ENCODE measurements at places on chromosomes 12 and 14. TPM values are rescaled to one million over a fixed set of nuclear protein-coding genes. Genes with fewer than 3 reads are reported as not detected.
A peak's percentile ranks its signal among the peaks of the same experiment; 100 is the strongest.

PXMP2 gene
- 50.1 TPM for total RNA-seq

DNA sequence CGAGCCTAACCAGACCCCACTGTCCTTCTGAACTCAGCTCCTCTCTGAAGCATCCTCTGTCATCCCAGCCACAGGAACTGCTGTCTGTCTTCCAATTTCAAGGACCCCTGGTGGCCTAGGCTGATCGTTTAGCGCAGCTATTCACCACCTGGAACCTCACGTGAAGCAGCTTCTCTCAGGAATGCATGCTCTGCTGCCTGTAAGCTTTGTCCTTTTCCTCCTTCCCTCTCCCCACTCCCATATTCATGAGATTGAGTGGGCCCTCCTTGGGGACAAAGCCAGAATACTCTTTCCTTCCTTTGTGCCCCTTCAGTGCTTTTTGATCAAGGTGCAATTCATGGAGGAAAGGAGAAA, 17.2 kb downstream of the DPF3 start:
- H3K27me3 ChIP-seq, result no peaks in the 10 kb centered on the region
- no peaks in the 10 kb centered on the region for H3K4me1 ChIP-seq
- no peak for DNase-seq
- no peak overlapping the region for H3K27ac ChIP-seq

DNA sequence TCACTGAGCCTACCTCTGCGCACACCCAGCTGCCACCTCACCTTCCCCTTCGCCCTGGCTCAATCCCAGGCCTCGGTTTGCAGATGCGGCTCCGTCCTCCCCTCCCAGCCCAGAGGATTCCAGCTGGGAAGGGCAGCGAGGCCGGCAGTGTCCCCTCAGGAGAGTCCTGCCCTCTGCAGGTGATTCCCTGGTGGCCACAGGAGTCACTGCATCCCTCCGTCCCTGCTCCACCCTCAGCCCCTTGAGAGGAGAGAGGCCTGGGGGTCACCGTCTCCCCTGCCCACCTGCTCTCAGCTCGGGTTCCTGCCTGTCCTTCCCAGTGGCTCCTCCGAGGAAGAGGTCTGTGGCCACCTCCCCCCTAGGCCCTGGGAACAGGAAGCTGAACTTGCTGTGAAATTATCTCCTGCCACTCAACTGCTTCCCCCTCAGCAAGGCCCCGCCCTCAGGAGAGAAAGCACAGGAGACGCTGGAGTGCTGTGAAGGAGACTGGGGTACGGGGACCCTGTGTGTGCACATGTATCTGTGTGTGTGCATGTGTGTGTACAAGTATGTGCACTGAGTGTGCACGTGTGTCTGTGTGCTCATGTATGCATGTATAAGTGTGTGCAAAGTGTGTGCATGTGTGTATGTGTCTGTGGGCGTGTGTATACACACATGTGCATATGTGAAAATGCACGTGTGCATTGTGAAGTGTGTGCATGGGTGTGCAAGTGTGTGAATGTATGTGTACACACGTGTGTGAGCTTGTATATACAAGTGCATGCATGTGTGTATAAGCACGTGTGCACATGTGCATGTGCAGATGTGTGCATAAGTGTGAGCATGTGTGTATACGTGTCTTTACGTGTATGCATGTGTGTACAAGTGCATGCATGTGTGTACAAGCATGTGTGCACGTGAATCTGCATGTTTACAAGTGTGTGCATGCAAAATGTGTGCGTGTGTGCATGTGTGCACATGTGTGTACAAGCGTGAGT, 13.2 kb upstream of the GALNT9 start:
- H3K36me3 ChIP-seq, result no peaks in the 10 kb centered on the region
- peaks cover 2% of the 10 kb centered on the region for H3K27me3 ChIP-seq
- no peak for DNase-seq
- no peak overlapping the region for H3K4me3 ChIP-seq
- no peak overlapping the region for H3K27ac ChIP-seq

- no peak for DNase-seq
- H3K36me3 ChIP-seq, result no peaks in the 10 kb centered on the region
- H3K4me1 ChIP-seq, result no peaks in the 10 kb centered on the region
Observed at GRCh38 chr12:20410734-20411133, 42.4 kb downstream of the PDE3A start.

- no peak for DNase-seq
- H3K27ac ChIP-seq, result no peak overlapping the region
- no peak overlapping the region for H3K4me3 ChIP-seq
- H3K4me1 ChIP-seq, result no peaks in the 10 kb centered on the region
- no peaks in the 10 kb centered on the region for H3K36me3 ChIP-seq
Observed at GRCh38 chr14:34374998-34375740, 86.9 kb downstream of the SPTSSA start.

DNA sequence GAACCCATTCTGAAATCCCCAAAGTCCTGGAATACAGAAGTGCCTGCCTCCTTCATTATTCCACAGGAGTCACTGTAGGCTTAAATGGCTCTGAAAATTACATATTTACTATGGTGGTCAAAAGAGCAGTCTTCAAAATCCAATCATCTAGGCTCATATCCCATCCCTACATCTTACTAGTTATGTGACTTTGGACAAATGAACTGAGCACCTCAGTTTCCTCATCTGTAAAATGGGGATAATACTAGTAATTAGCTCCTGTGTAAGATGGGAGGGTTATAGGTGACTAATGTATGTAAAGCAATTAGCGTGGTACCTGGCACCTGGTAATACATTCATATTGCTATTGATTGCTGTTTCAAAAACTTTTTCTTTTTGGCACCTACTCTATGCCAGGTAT, 243.6 kb downstream of the CHST11 start:
- H3K4me3 ChIP-seq, result no peak overlapping the region
- H3K36me3 ChIP-seq, result peaks cover 11% of the 10 kb centered on the region
- no peaks in the 10 kb centered on the region for H3K27me3 ChIP-seq

DNA sequence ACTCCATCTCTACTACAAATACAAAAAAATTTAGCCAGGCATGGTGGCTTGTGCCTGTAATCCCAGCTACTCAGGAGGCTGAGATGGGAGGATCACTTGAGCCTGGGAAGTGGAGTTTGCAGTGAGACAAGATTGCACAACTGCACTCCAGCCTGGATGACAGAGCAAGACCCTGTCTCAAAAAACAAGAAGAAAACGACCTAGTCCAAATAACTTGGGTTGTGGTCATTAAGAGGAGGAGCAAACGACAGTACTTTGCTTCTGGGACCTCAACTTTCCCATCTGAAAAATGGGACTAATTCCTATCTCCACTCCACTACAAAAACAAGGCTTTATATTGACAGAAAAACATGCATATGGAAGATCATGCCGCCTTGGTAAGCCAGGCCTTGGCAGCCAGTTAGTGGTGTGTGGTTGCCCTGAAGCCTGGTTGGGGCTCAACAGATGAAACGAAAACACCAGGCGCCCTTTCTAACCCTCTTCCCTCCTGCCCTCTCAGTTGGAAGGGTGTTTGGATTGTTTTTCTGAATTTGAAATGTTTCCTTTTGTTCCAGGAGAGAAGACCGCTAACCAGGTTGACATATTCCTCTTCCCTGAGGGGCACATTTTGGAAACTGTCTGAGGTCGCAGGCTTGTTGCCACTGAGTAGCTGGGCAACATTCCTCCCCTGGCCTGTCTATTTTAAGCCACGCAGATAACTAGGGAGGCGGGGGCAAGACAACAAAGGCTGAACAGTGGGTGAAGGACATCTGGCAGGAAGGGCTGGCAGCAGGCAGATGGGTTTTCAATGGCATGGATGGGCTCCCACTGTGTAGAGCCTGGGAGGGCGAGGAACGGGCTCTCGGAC, 13.7 kb upstream of the VPS37B start:
- no peaks in the 10 kb centered on the region for H3K4me1 ChIP-seq
- DNase-seq, result no peak
- H3K27ac ChIP-seq, result no peak overlapping the region

GRCh38 chr12:47985596-47986290, 18.5 kb downstream of the COL2A1 start:
- H3K27ac ChIP-seq, result no peak overlapping the region
- DNase-seq, result no peak
- peaks cover 32% of the 10 kb centered on the region for H3K27me3 ChIP-seq
- no peaks in the 10 kb centered on the region for H3K36me3 ChIP-seq
- H3K4me1 ChIP-seq, result peaks cover 5% of the 10 kb centered on the region

METAP2 gene
- total RNA-seq, result 93.7 TPM

TAS2R50 gene
- 0.47 TPM for total RNA-seq

DNA sequence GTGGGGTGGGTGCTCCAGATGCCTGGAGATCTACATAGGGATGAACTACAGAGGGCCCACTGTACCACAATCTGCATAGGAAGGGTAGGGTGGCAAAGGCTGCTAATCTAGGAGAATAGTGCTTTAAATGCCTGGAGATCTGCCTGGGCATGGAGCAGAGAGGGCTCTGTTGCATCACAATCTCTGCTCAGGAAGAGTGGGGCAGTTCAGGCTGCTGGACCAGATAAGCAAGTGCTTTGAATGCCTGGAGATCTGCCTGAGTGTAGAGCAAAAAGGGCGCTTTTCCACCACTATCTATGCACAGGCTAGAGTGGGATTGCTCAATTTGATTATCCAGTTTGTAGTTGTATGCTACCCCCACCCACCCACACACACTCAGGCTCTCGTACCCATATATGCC, 886.3 kb upstream of the SEL1L start:
- DNase-seq, result no peak
- H3K27ac ChIP-seq, result no peak overlapping the region
- no peak overlapping the region for H3K4me3 ChIP-seq
- H3K27me3 ChIP-seq, result no peaks in the 10 kb centered on the region
- H3K4me1 ChIP-seq, result no peaks in the 10 kb centered on the region
- no peaks in the 10 kb centered on the region for H3K36me3 ChIP-seq

DNA sequence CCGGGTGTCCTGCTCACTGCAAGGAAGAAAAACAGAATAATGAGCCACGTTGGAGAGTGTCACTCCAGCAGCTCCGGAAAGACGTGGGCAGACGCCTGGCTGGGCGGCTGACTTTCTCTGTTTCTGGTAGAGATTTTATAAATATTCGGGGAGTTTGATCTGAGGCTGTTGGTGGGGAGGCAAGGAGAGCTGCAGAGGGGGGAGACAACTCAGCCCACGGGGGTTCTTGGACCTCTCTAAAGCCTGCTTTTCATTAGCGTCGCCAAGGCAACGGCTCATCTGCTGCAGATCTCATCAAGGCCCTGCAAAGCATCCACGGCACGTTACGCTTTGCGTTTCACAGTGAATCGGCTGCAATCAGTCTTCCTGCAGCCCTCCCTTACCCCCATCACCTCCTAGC, 207.2 kb downstream of the ZFP36L1 start:
- H3K27ac ChIP-seq, result peak overlapping the region; percentile 2
- no peaks in the 10 kb centered on the region for H3K27me3 ChIP-seq
- no peaks in the 10 kb centered on the region for H3K36me3 ChIP-seq
- H3K4me3 ChIP-seq, result no peak overlapping the region
- H3K4me1 ChIP-seq, result no peaks in the 10 kb centered on the region

SALL2 gene
- total RNA-seq, result 4.9 TPM

- H3K27ac ChIP-seq, result no peak overlapping the region
- peaks cover 5% of the 10 kb centered on the region for H3K4me1 ChIP-seq
- DNase-seq, result no peak
- H3K27me3 ChIP-seq, result no peaks in the 10 kb centered on the region
- no peaks in the 10 kb centered on the region for H3K36me3 ChIP-seq
- no peak overlapping the region for H3K4me3 ChIP-seq
Observed at GRCh38 chr12:76859611-76860010, 19.2 kb downstream of the CSRP2 start.

DNA sequence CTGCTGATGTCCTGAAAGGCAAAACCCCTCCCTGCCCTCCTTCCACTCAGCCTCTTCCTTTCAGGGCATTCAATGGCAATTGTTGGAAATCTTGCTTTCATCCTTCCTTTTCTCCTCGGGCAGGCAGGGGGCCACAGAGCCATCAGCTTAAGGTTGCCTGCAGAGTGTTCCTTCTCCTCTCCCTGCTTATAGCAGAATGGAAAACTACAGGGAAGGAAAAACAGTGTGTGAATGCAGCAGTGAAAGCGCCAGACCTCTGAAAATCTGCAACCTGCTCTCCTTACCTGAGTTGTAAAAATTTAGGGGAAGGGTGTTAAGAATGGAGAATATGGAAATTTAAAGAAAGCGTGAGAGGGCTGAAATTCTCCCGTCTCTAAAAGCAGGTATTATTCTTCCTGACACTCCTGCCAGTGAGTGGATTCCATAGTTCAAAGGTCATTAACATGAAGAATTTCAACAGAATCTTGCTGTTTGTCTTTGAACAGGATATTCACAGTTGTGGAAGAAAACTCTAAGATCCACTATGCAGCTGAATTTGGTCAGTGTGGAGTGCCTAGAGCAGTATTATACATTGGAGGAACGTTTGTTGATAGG, 348.8 kb downstream of the KCNH5 start:
- no peaks in the 10 kb centered on the region for H3K27me3 ChIP-seq
- H3K36me3 ChIP-seq, result no peaks in the 10 kb centered on the region
- no peak for DNase-seq
- no peaks in the 10 kb centered on the region for H3K4me1 ChIP-seq

DNA sequence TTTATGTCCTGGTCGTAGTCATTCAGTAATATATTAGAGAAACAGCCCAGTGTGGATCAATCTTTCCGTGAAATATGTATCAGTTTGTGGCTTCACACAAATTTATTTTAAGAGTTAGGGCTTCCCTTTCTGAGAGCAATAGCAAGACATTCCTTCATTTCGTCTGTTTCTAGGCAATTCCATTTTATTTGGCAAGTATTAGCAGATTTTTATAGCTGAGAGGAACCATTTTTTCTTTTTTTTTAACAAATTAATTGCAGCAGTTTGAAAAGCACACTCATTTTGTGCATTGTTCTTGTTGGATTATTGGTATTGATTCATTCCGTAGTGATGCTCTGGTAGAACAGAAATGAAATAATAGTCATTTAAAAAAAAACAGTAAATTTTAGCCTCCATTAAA, 132.9 kb downstream of the SRGAP1 start:
- H3K4me1 ChIP-seq, result no peaks in the 10 kb centered on the region
- no peaks in the 10 kb centered on the region for H3K36me3 ChIP-seq
- no peak overlapping the region for H3K4me3 ChIP-seq
- no peak for DNase-seq
- H3K27ac ChIP-seq, result no peak overlapping the region

DNA sequence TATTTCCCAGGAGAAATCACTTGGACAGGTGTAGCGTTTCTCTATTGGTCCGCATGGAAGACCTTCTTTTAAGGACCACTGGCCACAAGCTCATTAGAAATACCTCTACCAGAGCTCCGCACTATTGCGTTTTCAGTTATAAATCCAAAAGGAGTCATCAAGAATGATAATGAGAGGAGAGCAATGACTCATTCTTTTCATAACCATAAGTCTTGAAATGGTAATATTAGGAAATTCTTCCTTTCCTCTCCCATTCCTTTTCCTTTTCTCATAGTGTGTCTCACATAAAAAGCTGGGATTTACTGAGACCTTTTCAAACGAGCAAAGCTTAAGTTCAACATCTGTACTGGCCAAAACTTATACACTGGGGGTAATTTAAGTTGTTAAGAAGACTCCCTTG, 215.7 kb downstream of the CPNE8 start:
- H3K27me3 ChIP-seq, result no peaks in the 10 kb centered on the region
- DNase-seq, result no peak
- H3K4me3 ChIP-seq, result no peak overlapping the region
